Activated CD4-positive, alpha-beta T cell treated with anti-CD3 and anti-CD28 coated beads, Interleukin-2, Interleukin-6, amounts not matched to agents 100 ng/mL and 50 ng/mL, durations not matched to agents 16 hours and 8 hours (primary cell): ENCODE measurements at places on chromosomes 1 and 21.

GRCh38 chr1:152777510-152778137 lies 2.7 kb downstream of the LCE1F start:
- peak; percentile 13 for DNase-seq

DNA sequence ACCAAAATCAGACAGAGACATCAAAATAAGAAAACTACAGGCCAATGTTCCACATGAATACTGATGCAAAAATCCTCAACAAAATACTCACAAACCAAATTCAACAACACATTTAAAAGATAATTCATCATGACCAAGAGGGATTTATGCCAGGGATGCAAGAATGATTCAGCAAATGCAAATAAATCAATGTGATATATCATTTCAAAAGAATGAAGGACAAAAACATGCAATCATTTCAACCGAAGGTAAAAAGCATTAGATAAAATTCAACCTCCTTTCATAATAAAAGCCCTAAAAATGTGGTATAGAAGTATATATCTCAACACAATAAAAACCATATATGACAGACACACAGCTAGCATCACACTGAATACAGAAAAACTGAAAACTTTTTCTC lies 81.5 kb upstream of the LYPLAL1 start:
- no peak for DNase-seq

DNA sequence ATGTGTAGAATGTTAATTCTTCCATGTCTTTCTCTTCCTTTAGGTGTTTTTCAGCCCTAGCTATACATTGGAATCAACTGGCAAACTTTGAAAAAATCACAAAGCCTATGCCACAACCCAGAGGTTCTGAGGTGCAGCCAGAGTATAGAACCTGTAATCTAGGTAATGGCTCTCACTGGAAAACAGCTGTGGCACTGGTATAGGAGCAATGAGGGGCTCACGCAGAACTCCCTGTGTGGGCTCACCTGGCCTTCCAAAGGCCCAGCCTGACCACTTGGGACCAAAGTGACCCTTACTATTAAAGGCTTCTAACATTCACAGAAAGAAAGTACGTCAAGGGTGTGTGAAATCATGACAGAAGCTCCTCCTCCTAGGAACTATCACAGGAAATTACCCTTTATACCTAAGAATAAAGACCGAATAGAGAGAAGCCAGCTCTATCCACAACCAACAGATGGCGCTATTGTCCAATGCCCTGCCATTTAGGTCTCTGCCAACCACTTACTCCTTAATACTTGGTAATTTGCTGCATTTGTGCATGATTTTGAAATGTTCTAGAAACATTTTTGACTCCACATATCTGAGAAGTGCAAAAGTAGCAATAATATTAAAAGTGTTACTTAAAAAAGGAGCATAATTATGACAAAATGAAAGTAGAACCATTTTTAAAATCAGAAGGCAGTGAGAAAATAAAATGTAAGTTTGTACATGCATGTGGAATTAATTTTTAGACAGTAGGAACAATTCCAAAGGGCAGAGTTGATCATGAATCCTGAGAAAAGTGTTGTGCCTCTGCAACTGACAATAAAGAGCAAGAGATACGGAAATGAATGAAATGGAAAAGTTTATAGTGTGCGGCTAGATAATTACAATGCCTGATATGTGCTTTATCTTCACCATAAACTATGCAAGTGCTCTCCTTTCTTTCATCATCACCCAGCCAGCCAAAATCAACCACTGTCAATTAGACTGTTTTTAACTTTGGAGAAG lies 93.1 kb upstream of the HAO2 start:
- DNase-seq, result peak; percentile 63

- DNase-seq, result no peak
Observed at GRCh38 chr1:64184003-64184440, 19.4 kb upstream of the UBE2U start.

DNA sequence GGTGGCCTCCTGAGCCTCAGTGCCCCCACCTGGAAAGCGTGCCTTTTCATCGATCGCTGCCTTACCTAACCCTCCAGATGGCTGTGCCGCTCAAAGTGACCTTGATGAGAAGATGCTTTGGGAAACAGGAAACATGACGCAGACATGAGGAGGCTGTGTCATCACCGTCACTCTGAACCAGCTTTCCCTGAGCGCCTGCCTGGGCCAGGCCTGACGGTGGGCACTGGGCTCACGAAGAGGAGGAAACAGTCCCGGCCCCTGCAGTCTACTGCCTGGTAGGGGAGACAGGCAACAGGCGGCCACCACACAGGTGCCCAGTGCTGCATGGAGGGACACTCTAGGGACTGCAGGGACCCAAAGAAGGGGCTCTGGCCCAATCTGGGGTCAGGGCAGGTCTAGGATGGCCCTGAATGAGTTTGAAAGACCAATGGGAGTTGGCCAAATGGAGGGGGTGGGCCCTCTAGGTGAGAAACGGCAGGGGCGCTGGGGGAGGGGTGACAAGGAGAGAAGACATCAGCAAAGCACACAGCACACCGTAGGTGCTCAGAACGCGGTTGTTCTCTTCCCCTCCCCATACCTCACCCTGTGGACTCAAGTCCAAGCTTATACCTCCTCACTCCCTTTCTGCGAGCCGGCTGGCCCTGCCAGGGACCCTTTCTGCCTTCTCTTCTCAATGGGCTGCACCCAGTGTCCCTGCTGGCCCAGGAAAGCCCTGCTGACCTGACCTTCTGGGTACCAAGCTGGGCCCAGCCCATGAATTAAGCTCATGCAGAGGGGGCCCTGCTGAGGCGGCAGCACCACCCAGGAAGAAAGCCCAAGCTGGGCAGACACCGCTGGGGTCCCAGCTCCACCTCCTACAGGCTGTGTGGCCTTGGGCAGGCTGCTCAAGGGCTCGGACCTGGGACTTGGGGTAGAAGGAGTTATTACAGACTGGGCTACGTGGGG lies 44.9 kb downstream of the GLIS1 start:
- DNase-seq, result no peak

GRCh38 chr1:116825207-116825719 lies 71.0 kb downstream of the CD2 start:
- no peak for DNase-seq

DNA sequence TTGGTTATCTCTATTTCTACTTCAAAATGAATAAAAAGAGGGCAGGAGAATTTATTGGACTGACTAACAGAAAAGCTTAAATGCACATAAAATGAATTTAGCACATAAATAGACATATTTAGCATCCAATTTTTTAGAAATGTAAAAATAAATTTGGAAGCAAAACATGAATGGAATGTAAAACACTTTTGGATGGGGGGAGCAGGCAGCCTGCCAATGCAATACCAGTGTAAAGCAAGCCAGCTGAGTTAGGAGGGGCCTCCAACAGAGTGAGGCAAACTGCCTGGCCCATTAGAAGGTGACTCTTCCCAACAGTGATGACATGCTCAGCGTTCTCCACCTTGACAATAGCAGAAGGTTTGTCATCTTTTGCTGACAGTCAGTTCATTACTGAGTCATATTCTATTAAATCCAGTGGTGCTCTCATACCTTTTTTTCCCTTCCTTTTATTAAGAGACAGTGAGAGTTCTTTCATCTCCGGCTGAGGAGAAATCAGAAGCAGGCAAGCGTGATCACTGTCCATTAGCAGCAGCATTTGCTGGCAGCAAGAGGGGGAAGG lies 19.5 kb upstream of the EXO1 start:
- no peak for DNase-seq
